Activated T-cell treated with anti-CD3 and anti-CD28 coated beads, Interleukin-2, amount 50 U/mL, for 1 hour (primary cell): ENCODE measurements at places on chromosomes 5 and 9.

DNA sequence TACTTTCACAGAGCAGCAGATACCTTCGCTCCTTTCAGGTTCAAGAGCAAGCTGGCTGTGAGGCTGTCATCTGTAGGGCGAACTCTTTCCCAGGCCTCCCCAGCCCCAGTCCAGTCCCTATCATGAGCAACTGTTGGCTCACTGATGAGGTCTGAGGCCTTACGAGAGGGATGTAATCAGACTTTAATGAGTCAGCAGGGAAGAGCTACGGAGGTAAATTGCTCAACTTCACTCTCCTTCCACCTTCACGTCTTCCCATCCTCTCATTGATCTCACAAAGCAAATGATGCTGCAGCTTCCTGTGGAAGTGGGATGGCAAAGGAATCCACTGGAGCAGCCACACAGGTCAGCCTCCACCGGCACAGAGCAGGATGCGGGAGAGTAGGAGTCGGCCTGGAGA lies 130.7 kb upstream of the TBCA start:
- DNase-seq: no peak

DNA sequence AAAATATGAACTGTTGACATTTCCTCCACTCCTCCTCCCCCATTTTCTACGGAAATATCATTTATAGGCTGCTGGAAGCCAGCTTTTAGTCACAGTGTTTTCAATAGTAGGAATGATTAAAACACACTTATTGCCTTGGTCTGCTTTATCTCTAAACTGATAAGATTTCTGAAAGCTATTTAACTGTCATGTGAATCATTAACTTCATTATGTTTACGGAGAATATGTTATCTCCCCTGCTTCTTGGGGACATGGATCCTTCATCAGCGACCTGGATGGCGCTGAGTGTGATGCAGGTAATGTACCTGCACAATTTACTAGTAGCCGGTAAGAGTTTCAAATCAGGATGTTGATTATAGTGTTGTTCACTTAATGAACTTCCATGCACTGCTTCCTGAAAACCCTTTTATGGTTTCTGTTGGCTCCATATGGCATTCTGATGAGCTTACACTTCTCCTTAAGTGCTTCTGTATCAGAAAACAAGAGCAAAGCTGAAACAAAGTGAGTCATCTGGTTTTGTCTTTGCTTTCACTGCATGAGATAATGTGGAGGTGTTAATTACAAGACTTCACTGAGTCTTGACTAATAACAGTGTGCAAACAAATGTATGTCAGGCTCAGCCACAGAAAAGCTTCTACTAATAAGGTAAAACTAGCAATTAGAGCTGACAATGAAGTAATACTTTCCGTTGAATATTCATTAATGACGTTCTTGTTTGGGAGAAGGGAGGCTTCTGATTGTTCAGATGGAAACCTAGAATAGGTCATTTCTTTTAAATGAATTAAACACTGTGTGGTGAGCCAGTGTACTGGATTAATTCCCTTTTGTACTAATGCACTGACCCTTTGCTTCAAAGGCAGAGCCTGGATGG lies 162.4 kb upstream of the ZNF608 start:
- DNase-seq: no peak

- no peak for DNase-seq
Observed at GRCh38 chr5:6749026-6749716, 35.9 kb downstream of the TENT4A start.

- DNase-seq: no peak
Observed at GRCh38 chr5:72366324-72366976, 46.3 kb downstream of the PTCD2 start.

DNA sequence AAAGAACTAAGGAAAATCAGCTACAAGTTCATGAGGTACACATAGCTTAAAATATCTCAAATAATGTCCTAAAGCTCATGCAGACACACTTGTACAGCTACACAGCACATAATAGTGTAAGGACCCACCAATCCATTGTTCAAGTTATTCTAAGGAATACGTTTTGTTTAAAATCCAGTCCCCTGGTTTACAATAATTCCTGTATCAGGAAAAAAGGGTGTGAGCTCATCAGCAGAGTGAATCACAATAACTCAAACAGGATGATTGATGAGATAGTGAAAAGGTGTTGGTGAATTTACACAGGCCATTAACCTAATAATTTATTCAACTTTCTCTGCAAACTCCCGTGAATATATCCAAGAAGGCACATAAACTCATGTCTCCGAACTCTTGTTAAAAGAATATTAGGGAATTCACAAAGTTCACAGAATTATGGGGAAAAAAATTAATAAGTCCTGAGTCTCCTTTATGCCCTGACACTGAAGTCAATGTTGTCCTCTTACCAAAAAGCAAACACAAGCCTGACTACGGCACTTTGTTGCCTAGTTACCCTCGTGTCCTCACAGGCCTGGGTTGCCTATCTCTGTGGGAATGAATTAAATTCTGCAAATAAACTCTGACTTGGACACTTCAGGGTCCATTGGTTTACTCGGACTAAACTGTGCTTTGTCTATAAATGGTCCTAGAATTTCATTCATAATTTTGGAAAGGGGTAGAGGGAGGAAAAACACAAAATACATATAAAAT lies 142.8 kb upstream of the PDE4D start:
- no peak for DNase-seq

- DNase-seq: no peak
Observed at GRCh38 chr9:126009047-126009446, 261.9 kb downstream of the PBX3 start.

- DNase-seq: no peak
Observed at GRCh38 chr5:172148381-172148780, 39.6 kb downstream of the STK10 start.

DNA sequence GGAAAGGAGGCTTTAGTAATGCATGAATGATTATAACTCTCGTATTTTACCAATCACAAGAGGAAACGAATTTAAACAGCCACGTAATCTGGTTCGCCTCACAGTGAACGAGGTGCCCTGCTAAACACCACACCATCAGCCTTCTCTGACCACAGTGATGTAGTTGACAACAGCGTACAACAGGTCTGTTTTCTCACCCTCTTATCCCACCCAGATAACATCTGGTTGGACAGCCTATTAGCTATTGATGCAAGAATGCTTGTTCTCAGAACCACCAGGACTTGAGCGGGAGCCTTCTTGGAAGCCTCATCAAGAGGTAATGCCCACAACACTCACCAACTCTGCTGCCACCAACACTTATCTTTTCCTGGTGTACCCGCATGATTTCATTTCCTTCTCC lies 23.3 kb downstream of the SLC1A3 start:
- no peak for DNase-seq

- DNase-seq: peak; percentile 2
Observed at GRCh38 chr9:93814077-93814956, 140.8 kb downstream of the BARX1 start.

DNA sequence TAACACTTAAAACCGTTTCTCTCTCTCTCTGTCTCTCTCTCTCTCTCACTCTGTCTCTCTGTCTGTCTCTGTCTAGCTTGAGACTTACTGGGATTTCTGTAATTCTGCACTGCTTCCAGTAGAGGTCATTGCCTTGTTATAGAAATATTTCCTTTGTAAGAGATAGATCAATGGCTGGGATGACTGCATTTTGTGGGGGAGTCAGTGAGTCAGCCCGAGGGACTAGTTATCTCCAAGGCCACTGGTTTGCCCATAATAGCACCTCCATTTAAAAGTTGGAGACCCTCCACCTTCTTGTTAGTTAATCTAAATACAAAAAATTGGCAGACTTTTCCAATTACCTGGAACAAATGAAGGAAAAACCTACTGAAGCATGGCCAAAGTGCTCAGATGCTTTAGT lies 547.2 kb downstream of the LRRC70 start:
- DNase-seq: no peak

- no peak for DNase-seq
Observed at GRCh38 chr5:139426203-139426885, 13.0 kb downstream of the DNAJC18 start.

GRCh38 chr5:95822043-95822541 lies 434 bp downstream of the GLRX start:
- no peak for DNase-seq

- no peak for DNase-seq
Observed at GRCh38 chr9:19787672-19788071, 1.2 kb downstream of the SLC24A2 start.

GRCh38 chr5:55597014-55597981 lies 62.5 kb upstream of the PLPP1 start:
- no peak for DNase-seq

DNA sequence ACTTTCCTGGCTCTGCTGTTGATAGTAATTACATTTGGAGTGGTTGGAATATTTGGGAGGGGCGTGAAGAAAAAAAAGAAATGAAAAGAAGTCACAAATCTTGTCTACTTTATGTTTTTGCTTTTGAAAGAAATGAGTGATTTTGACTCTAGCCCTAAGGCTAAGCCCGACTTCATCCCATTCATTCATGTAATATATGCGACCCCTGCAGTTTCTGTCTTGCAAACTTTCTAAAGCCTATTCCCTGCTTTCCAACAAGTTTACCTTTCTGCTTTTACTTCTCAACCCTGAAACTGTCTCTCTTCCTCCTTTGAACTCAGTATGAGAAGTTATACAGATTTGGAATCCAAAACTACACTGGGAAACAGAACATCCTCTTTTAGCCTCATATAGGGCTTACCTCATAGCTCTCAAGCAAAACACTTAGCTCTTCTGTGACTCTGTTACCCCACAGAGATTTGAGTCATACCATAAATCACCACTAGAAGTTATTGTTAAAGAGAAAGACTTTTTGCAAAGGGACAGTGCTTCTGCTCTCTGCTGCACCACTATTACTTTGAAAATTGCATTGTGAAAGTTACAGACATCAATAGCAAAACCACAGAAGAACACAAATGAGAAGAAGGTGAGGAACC lies 1.6 kb downstream of the CFAP95 start:
- DNase-seq: no peak

DNA sequence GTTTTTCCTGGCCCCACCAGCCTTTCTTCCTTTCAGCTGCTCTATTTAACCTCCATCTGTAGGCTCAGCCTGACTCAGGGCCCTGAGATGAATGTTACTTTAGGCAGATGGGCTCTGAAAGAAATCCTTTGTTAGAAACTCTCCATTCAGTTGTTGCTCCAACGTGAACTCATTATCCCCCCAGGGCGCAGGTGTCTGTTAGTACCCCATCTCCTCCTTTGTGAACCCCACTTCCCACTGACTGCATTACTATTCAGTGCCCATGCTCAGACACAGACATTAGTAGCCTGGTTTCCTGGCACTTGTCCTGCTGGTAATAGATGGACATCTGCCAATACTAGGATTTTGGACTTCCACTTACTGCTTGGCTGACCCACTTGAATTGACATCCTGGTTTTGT lies 1271.6 kb downstream of the PTPRD start:
- DNase-seq: no peak

GRCh38 chr5:1971944-1972343 lies 89.2 kb upstream of the IRX4 start:
- no peak for DNase-seq

GRCh38 chr5:83434946-83435345 lies 36.6 kb upstream of the VCAN start:
- no peak for DNase-seq

GRCh38 chr5:7802855-7803254 lies 48.1 kb downstream of the CFAP90 start:
- DNase-seq: no peak

- DNase-seq: peak; percentile 57
Observed at GRCh38 chr9:34675048-34675714, 12.7 kb upstream of the CCL27 start.

DNA sequence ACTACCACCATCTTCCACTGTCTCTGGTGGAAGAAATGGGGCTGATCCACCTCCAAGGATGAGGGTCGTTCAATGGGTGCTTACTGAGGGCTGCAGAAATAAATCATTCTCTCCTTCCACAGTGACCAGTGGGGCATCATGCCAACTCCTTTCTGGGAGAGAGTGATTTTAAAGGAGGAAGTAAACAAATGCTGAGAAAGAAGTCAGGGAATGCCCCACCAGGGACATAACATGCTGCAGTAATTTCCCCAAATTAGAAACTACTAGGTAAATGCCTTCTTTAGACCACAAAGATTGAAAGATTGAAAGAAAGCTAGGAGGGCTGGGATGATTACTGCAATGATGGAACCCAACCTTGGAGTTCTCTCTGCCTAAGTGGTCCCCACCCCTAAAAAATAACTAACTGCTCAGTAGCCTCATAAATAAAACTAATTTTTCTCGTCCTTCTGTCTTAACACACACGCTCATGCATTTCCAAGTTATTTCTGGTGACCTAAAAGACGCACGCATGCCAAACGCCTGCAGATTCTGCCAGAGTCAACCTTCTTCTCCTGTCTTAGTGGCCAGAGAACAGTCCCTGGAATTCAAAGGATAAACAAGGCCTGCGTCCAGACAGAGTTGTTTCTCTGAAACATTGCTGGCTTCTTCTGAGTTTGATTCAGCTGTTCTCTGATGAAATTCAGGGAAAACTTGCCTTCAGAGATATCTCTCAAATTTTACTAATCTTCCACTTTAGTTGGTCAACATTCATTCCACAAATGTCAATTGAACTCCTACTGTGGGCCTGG lies 250.0 kb downstream of the NR3C1 start:
- no peak for DNase-seq

GRCh38 chr5:119071561-119071995 lies 691 bp downstream of the DMXL1 start:
- DNase-seq: no peak

GRCh38 chr5:133118741-133119140 lies 66.9 kb downstream of the HSPA4 start:
- no peak for DNase-seq

- DNase-seq: no peak
Observed at GRCh38 chr5:83321483-83322055, 150.0 kb upstream of the VCAN start.

DNA sequence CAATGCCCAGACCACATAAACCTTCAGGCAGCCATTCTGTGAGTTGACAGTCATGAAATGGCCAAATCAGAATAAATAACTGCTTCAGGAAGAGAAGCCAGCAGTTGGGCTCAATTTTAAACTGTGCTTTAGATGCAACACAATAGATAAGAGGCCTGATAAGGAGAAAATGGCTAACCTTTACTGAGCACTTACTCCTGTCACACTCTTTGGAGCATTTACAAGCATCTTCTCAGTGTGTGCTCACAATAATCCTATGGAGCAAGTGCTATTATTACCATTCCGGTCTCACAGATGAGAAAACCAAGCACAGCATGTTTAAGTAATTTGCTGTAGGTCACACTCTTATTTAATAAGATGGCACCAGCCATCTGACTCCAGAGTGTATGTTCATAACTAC lies 11.5 kb upstream of the SH3RF2 start:
- no peak for DNase-seq

GRCh38 chr9:2645569-2645968 lies 24.0 kb downstream of the VLDLR start:
- no peak for DNase-seq
